ENCODE measurements at places on chromosomes 13 and 19.

- no peak for DNase-seq
These were observed 2.9 kb downstream of the C3 start for GRCh38 chr19:6717441-6717971.

DNA sequence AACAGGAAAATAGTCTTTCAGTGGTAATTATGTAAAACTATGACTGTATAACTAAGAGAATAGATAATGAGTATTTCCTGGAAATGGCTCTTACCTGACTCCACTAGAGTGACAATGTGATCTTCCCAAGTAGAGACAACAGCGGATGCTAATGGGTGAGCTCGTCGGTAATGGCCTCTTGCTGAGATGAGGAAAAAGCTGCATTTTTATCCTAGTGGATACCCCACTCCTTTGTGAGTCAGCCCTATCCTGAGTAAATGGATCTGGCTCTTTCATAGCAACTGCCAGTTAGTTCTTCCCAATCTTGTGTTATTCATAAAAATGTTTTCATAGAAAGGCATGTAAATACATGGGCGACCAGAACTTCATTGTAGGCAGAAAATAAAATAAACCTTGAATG, 299.5 kb downstream of the NALCN start:
- DNase-seq = no peak

DNA sequence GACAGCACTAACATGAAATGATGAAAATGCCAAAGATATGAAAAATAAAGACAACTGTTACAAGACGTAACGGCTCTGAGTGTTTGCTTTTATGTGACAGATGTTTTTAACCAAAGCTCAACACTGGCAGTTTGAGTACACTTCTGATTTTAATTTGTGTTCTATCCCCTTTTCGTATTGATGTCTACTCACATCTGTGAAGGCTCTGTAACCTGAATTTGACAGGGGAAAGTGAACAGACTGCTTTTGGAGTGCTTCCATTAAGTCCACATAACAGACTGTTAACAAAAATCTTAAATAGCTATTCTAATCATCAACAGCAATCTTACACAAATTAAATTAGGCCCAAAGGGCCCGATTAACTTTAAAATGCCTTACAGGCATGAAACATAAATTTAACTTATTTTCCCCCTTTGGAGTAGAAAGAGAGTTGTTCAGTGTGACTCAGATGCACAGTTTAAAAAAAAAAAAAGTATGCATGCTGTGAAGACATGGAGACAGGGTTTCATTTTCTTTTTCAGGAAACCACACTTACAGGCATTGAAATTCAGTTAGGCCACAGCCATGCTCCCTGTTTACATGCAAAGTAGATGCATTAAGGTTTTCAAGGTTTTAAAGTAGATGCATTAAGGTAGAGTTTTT, 16.3 kb upstream of the RNASEH2B start:
- DNase-seq = no peak

DNA sequence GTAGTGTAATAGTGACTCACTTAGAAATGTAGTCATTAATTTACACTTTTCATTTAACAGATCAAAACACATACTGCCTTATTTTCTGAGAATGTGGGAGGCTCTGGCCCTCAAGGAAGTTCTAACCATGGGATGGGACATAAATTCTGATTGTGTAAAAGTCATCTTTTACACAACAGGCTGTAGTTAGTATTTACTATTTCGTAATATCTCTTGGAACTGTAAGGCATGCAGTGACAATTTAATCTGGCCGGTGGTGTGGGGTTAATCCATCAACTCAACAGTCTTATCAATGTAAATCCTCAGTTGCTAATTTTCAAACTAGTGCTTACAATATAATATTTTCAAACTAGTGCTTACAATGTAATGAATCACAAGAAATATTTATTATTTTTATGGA, 1599.2 kb downstream of the EFNB2 start:
- no peak for DNase-seq

DNA sequence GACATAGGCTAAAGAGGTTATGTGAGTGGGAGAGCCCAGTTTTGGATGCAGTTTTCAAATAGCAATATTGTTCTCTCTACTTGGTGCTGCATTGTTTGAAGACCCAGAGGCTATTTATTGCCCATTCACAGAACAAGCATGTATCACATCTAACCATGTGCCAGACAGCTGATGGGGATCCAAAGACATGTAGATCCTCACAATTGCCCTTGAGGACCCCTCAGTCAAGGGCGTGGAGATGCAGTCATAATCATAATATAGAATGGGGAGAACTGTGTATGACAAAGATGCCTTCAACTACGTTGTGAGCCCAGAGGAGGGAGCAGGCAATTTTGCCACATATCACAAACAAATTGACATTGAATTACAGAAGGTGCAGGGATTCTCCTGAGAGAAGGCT, 70.5 kb downstream of the NHLRC3 start:
- no peak for DNase-seq

GRCh38 chr19:17020823-17021222, 5.8 kb downstream of the CPAMD8 start:
- DNase-seq = no peak

DNA sequence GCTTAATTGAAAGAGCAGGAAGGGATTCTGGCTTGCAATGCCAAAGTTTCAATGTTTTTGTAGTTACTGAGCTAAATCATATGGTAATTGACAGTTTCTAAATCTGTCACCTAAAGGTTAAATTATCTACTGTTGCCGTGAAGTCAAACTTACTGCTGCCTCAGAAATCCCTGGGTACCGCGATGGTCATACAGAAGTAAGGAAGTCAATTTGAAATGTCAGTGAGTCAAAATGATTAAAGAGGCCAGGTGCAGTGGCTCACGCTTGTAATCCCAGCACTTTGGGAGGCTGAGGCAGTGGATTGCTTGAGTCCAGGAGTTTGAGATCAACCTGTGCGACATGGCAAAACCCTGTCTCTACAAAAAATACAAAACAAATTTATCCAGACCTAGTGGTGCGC, 48.8 kb upstream of the TPM4 start:
- DNase-seq = no peak

DNA sequence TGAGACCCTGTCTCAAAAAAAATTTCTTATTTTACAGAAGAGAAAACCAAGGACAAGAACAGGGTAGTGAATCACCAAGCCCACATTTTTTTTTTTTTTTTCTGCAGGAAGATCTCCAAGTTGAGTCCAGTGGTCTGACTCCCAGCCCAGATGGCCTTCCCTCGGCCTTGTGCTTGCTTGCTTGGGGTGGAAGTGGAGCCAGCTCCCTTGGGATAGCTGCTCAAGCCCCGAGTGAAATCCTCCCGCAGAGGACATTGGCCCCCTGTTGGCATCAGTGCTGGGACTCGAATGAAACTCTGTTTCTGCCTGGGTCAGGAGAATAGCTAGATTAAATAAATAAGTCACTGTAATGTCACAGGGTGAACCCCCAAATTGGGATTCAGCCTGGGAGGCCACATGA, 9.4 kb upstream of the NUP62 start:
- DNase-seq = no peak

- peak; percentile 61 for DNase-seq
These were observed at the start of gene ISYNA1 for GRCh38 chr19:18437491-18438330. TSS of gene ISYNA1 (minus strand) at chr19:18438133. CDS start at chr19:18437979, 154 bp downstream.

- no peak for DNase-seq
These were observed 223.8 kb upstream of the TMTC4 start for GRCh38 chr13:100898431-100898830.

DNA sequence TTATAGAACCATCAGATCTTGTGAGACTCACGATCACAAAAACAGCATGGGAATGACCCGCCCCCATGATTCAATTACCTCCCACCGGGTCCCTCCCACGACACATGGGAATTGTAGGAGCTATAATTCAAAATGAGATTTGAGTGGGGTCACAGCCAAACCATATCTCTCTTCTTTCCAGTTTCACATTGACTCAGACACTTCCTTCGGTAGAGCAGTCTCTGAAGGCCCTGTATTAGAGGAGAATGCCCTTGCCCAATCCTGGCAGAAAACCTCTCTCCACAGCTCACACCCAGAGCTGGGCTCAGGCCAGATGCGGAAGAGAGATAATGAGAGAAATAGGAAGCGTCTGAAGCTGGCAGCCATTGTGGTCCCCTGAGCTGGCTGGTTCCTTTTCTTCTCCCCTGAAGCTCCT, 72.4 kb upstream of the CLDN10 start:
- DNase-seq = no peak

DNA sequence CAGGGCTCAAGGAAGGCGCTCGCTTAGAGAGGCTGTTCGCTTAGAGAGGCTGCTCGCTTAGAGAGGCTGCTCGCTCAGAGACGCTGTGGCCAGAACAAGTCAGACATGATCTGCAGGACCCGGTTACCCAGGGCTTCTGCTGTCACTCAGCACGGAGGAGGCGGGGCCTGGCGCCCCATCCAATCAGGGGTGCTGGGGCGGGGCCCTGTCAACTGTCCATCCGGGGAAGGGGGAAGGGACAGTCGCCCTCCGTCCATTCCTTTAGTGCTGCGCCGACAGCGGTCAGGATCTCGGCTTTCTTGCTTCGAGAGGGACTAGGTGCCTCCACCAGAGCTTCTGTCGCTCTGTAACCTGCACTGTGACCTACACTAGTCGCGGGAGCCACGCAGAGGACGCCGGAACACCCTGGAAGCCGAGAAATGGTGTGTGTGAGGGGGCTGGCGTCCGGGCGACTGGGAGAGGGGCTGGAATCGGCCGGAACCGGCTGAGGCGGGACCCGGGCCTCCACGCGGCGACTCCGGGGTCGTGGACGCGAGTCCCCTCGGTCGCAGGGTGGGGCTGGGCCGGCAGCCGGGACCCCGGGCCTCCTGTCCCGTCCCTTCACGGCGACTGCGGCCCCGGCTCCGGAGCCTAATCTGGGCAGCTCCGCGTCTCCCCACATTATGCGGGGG, at the start of gene ZNF440:
TSS of gene ZNF440 (plus strand) at position 245 of the 671 bp plus-strand sequence. CDS start at position 420, 175 bp downstream.
- peak; percentile 59 for DNase-seq

DNA sequence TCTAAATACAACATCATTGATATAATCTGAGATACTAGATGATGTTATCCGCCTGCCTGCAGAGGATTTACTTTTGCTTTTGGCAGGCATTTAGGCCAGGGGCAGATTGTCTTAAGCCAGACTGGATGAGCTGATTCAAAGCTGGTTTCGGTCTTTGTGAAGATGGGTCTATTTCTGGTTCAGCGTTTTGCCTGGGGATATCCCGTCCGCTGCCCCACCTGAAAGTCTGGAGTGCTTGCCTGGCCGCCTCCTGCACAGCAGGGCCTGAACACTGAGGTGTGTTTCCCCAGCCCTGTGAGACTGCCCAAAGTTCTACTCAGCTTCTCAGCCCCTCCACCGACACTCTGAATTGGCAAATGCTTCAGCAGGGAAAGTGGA, 149.7 kb downstream of the KATNAL1 start:
- no peak for DNase-seq

DNA sequence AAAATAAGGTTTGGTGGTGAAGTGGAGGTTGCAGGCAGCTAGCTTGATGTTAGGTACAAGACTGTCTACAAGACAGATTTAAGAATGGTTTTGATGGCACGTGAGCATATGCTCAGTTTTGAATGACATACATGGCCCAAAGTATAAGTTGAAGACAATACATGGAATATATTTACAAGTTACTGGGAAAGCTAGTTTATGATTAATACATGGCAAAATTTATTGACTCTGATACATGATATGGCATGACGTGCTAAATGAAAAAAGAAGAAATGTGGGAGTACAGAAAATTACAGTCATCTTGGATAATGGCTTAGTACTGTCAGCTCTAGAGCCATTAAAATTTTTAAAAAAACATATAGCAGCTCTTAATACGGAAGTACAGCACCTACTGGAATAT, 4.4 kb downstream of the KLF5 start:
- DNase-seq = no peak

- DNase-seq = no peak
These were observed 557.3 kb downstream of the GPC5 start for GRCh38 chr13:91955546-91956355.

- no peak for DNase-seq
These were observed 31.0 kb upstream of the SPRY2 start for GRCh38 chr13:80371840-80372509.

DNA sequence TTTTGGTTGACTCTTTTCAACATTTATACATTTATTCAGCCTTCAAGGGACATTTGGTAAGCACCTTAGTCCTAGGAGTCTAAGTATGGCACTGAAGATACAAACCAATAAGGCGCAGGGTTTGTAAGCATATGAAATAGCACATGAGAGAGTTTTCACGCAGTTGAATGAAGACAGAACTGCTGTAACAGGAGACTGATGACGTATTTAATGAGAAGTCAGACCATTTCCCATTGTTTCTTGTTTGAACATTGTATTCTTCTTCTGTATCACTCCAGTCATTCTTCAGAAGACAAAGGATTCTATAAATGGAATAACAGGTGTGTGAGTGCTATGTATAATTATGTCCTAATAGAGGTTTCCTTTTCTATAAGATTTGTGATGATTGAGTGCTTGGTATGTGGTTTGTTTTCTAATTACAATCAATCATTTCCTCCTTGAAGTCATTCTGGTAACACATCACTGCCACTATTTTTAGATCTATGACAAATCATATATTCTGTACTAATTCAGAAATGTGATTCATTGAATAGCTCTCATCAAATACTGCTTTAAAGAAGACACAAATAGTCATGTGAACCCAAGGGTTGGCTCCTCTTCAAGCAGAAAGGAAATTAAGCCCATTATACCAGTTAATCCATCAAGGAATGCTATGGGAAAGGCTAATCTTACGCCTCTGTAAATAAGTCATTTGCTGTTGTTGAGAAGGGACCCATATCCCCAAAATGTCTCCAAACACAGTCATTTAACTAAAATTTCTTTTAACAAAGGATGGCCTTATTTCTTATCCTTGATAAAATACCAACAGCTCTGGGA, 222.8 kb upstream of the NBEA start:
- DNase-seq = no peak

GRCh38 chr19:53874606-53874990, 6.9 kb downstream of the MYADM start:
- DNase-seq = no peak

- DNase-seq = no peak
These were observed 96.3 kb downstream of the MYCBP2 start for GRCh38 chr13:77230560-77230959.

DNA sequence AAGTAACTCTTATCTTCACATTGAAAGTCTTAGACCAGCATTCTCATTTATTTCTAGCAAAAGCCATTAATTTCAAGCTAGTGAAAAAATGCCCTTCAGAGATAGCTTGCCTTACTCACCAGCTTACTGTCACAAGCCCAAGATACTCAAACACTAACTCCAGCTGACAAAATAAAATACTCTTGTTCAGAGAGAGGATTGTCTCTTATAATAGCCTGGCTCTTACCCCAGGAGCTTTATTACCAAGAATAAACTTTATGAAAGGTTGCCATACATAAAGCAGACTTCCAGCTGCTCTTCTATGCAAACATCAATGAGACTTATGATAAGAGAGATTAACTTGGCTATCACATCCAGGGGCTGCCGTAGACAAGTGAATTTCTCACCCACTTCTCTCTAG, 53.6 kb downstream of the XPO4 start:
- DNase-seq = no peak

- no peak for DNase-seq
These were observed 84.8 kb downstream of the DCT start for GRCh38 chr13:94394723-94395122.

All from T-helper 22 cell (primary cell).